ENCODE measurements at places on chromosomes 4 and X.

- DNase-seq: no peak
These were observed 59.2 kb upstream of the GUCY1A1 start for GRCh38 chr4:155607481-155607880.

- no peak for DNase-seq
These were observed 99.4 kb upstream of the NDP start for GRCh38 chrX:44072631-44073030.

DNA sequence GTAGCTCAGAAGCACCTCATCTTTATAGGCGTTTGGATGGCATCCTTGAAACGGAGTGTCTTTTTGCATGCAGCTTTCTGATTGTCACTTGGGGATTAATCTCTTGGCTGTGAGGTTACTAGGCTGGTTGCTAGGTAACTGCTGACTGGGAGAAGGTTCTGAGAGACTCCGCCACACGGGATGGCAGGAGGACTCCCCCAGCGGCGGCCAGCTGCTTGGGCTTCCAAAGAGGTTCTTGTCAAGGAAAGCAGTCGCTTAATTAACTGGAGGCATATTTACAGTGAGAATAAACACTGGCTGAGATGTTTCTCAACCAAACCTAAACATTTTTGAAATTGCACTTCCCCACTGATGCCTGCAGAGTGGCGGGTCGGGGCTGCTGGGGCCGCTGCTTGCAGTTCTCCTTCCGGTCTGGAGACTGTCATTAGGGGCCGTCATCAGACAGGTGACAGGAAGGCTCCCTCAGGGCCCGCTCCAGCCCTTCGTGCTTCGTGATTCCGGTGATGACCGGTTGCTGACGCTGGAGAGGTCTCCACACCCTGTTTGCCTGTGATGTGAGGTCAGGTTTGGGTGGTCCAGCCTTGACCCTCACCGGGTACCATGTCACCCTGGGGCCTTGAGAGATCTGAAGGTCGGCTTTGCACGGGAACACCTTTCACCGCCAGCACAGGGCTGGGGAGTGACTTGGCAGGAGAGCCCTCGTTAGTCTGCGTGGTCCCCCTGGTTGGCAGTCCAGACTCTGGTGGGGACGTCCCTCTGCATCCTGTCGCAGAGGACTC lies 9.1 kb downstream of the NSG1 start:
- DNase-seq: peak; percentile 42

GRCh38 chr4:87589531-87589930 lies 18.8 kb upstream of the DSPP start:
- no peak for DNase-seq

GRCh38 chr4:102157984-102158383 lies 187.3 kb downstream of the SLC39A8 start:
- no peak for DNase-seq

DNA sequence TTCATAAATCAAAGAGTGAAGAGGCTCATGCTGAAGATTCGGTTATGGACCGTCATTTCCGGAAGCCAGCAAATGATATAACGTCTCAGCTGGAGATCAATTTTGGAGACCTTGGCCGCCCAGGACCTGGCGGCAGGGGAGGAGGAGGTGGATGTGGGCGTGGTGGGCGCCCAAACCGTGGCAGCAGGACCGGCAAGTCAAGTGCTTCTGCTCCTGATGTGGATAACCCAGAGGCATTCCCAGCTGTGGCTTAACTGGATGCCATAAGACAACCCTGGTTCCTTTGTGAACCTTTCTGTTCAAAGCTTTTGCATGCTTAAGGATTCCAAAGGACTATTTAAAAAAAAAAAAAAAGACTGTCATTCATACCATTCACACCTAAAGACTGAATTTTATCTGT lies 44.0 kb upstream of the EFNB1 start:
- no peak for DNase-seq

- no peak for DNase-seq
These were observed 25.0 kb upstream of the PDLIM3 start for GRCh38 chr4:185560316-185560715.

GRCh38 chr4:145048817-145049216 lies 49.2 kb downstream of the ANAPC10 start:
- no peak for DNase-seq

DNA sequence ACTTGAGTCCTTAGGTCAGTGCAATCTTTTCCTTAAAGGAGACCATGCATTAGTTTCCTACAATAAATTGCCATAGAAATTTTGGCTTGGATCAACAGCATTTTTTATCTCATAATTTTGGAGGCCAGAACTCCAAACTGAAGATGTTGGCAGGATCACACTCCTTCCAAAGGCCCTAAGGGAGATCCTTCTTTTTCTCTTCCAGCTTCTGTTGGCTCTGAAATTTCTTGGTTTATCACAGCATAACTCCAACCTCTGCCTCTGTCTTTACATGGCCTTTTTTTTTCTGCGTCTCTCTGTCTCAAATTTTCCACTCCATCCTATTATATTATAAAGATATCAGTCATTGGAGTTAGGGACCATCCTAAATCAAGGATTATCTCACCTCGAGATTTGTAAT lies 282.2 kb downstream of the STIM2 start:
- no peak for DNase-seq

DNA sequence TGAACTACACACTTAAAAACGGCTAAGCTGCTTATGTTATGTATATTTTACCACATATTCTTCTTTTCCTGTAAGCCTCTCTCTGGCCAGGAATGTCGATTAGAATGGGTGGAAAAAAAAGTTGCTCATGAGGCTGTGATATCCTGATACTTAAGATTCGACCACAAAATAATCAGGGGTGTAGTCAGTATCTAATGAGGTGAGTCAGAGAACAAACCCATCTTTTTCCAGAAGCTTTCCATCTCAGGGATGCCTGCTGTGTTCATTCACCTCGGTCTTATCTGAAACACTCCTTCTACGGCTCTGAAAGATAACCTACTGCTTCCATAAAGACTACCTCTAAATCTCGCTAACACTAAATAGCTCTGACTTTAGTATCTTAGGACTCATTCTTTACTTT lies 142.7 kb upstream of the MAP3K15 start:
- no peak for DNase-seq

DNA sequence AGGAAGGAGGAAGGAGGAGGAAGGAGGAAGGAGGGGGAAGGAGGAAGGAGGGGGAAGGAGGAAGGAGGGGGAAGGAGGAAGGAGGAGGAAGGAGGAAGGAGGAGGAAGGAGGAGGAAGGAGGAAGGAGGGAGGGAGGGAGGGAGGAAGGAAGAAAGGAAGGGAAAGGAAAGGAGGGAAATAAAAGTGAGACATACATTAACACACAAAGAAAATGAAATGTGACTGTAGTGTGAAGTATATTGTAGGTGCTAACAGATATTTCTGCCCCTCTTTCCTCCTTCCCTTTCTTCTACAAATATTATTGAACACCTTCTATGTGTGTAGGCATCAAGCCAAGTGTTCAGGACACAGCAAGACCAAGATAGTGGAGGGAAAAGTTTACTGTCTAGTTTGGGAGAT lies 26.4 kb upstream of the PROM1 start:
- no peak for DNase-seq

DNA sequence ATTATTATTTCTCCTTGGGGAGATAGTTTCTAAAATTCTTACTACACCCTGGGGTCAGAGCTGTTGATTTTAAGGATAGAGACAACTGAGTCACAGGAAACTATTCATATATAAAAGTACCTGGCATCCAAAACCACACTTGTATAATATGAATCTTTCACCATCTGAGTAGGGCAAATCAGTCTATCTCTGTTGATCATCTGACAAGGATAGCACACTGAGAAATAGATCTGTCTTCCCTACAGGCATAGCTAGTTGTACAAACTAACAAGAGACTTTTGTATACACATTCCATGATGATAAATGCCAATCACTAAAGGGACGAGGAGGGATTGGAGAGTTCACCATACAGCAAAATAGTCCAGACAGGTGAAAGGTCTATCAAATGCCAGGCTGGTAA lies 30.0 kb downstream of the PKD2 start:
- DNase-seq: no peak

DNA sequence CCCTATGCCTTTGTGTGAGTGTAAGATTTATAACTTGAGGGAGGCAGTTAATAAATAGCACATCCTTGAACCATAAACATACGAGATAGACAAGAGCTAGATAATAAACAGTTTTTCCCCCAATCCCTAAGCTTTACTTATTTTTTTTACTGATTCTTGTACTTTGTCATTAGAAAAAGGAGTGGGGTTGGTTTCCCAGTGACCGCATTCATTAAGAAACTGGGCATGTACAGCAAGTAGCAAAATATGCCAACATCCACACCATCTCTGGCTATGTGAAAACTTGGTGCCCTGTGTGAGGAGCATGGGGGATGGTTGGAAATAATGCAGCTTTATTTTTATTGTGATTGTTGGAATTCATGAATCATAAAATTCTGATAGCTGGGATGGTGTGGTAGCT lies 176.2 kb downstream of the CBR4 start:
- DNase-seq: peak; percentile 15

DNA sequence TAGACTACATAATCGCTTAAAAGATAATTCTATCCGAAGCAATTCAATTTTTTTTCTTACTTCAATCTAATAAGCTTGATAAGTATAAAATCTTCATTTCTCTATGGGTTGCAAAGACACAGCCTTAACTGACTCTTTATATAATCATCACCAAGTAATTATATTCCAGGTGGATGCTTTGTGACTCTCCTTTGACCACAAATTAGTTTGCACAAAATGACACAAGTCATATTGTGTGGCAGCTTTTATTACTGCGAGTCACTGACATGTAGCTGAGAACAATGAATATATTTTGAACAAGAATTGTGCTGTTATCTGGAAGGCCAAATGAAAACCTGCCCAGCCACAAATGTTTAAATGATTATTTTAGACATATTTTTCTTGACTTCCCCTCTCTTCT lies 1727.8 kb downstream of the ARAP2 start:
- no peak for DNase-seq

DNA sequence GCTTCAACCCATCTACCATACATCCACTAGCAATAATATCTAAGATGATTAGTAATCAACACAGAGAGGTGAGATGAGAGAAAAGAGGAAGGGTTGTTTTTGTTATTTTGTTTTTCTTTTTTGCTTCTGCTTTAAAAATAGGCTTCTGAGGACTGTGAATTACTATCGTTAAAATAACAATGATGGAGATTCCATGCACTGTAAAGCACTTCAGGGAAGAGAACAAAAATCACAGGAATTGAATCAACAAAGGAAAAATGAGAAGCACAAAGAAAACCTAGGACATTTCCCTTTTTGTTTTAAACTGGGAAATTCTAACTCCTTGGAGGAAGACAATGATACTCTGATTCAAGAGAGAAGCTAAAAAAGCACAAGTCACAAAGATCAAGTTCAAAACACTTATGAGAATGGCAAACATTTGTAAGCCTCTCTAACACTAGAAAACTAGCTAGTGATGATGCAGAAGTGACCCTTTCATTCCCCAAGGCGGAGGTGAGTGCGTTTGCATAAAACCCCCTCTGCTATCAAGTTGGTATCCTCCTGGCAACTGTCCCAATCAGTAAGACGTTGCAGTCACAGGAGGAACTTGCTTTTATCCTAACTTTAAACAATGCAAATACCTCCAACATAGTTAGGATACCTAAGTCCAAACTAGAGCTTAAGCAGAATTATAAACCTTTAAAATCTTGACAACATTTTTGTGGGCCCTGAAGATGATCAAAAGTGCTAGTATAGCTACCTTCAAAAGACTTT lies 308.5 kb downstream of the CAMK2D start:
- peak; percentile 29 for DNase-seq

DNA sequence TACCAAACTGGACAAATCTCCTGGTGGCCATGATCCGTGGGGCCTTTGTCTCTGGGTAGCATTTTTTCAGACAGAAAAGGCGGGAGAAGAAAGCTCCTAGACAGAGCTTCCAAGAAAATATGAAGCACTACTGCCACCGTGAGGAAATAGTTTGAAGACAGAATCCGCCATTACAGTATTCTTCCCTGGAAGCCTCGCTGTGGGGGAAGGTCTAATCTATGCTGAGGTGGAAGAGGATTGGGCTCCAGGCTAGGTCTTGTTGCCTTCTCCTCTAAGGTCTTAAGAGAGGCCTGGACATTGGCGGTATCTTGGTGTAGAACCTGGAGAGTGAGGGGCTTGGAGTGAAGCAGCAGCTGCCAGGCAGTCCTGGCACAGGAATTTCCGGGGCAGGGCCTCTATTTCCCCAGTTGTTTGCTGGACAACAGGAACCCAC lies 218.9 kb downstream of the OR13H1 start:
- peak; percentile 60 for DNase-seq

DNA sequence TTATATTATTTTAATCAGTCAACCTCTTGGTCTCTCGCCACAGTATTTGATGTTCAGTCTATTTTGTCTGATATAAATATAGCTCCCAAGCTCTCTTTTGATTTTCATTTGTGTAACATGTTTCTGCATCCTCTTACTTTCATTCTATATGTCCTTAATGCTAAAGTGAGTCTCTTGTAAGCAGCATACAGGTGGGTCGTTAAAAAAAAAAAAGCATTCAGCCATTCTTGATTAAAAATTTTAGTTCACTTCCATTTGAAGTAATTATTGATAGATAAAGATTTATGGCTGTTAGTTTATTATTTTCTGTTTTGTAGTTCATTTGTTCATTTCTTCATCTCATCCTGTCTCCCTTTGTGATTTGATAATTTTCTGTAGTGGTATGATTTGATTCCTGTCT lies 229.1 kb downstream of the GUCY2F start:
- no peak for DNase-seq

- DNase-seq: no peak
These were observed 60.7 kb upstream of the PGM2 start for GRCh38 chr4:37765741-37766140.

- no peak for DNase-seq
These were observed 21.9 kb downstream of the BMX start for GRCh38 chrX:15522464-15522863.

- DNase-seq: no peak
These were observed 6.5 kb downstream of the TRIM2 start for GRCh38 chr4:153210727-153211126.

Data from cerebellar cortex (tissue), 1 donor.